ENCODE measurements at places on chromosomes 7 and 10.

GRCh38 chr7:129911790-129912189 is 41.0 kb downstream of the UBE2H start:
- no peak for DNase-seq

DNA sequence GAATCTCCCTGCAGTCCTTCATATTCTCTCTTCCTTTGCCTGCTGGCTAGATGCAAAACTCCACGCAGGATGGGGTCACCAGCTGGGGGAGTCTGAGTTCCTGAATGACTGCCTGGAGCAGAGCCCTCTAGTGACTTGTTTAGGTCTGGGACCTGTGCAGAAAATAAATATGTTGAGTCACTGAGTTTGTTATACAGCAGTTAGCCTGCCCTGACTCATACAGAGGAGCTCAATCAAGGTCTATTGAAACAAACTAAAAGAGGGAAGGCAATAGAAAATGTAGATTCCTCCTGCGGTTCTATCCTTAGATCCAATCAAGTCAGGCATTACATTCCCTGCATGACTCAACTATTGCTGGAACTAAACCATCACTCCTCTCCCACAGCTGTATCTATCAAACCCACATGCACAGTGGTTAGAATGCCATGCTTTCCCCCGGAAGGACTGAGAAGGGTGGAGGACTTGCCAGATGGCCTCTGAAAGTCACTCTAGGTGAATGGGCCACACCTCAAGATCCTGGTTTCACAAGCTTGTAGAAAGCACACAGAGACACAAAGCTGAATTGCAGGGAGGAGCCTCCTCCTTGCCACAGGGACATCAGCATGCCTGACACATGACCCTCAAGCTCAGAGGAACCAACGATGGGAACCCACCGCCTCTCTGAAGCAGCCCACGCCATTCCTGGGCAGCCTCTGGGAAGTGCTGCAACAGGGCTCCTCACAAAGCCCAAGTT is 73.9 kb downstream of the SH3PXD2A start:
- no peak for DNase-seq

DNA sequence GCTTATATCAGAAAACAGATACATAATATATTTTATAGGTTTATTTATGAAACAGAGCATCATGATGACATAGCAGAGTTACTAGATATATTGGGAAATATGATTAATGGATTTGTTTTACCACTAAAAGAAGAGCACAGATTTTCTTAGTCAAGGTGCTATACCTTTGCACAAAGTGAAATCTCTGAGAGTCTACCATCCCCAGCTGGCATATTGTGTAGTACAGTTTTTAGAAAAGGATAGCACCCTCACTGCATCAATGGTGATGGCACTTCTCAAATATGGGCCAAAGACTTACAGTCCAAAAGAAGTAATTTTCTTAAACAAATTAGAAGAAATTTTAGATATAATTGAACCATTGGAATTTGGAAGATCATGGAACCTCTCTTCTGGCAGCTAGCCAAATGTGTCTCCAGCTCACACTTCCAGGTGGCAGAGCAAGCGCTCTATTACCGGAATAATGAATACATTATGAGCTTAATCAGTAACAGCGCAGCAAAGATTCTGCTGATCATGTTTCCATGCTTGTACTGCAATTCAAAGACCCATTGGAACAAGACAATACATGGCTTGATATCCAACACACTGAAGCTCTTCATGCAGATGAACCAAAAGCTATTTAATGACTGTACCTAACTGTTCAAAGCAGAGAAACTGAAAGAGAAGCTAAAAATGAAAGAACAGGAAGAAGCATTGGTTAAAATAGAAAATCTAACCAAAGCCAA is 21.9 kb upstream of the CREB3L2 start:
- DNase-seq, result no peak

DNA sequence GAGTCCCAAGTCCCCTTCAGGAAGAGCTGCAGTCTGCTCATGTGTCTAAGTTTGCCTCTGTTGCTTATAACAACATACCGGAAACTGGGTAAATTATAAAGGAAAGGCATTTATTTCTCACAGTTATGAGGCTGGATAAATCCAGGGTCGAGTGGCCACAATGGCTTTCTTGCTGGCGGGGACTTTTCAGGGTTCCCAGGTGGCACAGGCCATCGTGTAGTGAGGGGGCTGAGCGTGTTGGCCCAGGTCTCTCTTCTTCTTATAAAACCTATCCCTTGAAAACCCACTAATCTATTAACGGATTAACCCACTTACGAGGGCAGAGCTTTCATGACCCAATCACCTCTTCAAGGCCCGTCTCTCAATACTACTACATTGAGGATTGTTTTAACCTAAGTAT is 8.7 kb downstream of the VIPR2 start:
- DNase-seq, result no peak

All from stimulated activated naive CD8-positive, alpha-beta T cell treated with anti-CD3 and anti-CD28 coated beads, Interleukin-15, Interleukin-2, amounts not matched to agents 100 U/mL and 50 U/mL, for 24 hours (primary cell).